ENCODE measurements at places on chromosomes 4 and X.

GRCh38 chr4:76570141-76570973 lies 135.3 kb downstream of the SHROOM3 start:
- no peak for DNase-seq

- no peak for DNase-seq
These were observed 2.9 kb downstream of the ANXA5 start for GRCh38 chr4:121693886-121694285.

GRCh38 chrX:154043003-154043763 lies 23.5 kb upstream of the IRAK1 start:
- no peak for DNase-seq

GRCh38 chrX:72060921-72061490 lies 70.7 kb downstream of the RTL5 start:
- DNase-seq = no peak

- DNase-seq = no peak
These were observed 329.4 kb upstream of the AGA start for GRCh38 chr4:177771645-177772044.

- DNase-seq = no peak
These were observed 1108.2 kb downstream of the PCDH18 start for GRCh38 chr4:136424052-136424451.

GRCh38 chr4:3721627-3722026 lies 44.6 kb upstream of the ADRA2C start:
- DNase-seq = no peak

GRCh38 chr4:86522349-86522748 lies 71.8 kb upstream of the PTPN13 start:
- no peak for DNase-seq

DNA sequence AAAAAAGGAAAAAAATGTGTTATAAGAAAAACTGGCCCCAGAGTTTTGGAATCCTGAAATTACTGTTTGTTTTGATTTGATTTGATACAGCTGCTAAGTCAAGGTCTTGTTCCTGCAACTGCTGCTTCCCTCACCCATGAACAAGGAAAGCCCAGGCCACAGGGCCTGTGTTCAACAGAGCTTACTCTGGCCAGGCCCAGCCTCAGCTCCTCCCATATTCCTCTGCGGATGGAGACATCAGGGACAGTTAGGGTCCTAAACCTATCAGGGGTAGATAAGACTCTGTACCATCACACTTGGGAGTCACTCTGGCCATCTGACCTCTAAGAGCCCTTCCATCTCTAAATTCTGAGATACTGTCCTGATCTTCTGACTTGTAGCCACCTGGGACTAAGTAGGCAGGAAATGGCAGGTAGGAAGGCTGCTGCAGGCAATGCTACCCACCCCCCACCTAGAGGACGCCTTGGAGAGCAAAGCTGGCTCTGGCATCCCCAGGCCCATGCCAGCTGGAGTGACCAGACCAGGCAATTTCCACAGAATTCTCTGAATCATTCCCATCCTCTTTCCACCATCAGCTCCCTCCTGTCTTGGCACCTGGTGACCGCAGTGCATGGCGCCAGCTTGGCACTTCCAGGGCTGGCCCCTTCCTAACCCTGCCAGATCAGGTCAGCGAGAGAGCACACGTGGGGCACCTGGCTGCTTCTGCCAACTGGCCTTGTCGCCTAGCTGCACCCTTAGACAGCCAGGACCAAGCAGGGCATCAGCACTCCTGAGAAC lies 58.0 kb upstream of the TMEM33 start:
- no peak for DNase-seq

All from DMS 273 treated with DMSO at 0.1 percent for 48 hours (cell line).